ENCODE measurements at places on chromosomes 2 and 18. TPM values are rescaled to one million over a fixed set of nuclear protein-coding genes. Genes with fewer than 3 reads are reported as not detected.
A peak's percentile ranks its signal among the peaks of the same experiment; 100 is the strongest.

MBD5 gene
- total RNA-seq = 51.1 TPM

RFTN2 gene
- 20.6 TPM for total RNA-seq

C2orf15 gene
- 0.23 TPM for total RNA-seq

AMER3 gene
- 1.4 TPM for total RNA-seq

CHST9 gene
- total RNA-seq = 0.49 TPM

TUBA3E gene
- total RNA-seq = not detected

SH2D6 gene
- total RNA-seq = 0.34 TPM

- H3K27ac ChIP-seq = no peak overlapping the region
- H3K4me1 ChIP-seq = peaks cover 2% of the 10 kb centered on the region
- DNase-seq = no peak
- no peaks in the 10 kb centered on the region for H3K27me3 ChIP-seq
- H3K4me3 ChIP-seq = no peak overlapping the region
Observed at GRCh38 chr2:47134386-47135090, 20.6 kb downstream of the STPG4 start.

DNA sequence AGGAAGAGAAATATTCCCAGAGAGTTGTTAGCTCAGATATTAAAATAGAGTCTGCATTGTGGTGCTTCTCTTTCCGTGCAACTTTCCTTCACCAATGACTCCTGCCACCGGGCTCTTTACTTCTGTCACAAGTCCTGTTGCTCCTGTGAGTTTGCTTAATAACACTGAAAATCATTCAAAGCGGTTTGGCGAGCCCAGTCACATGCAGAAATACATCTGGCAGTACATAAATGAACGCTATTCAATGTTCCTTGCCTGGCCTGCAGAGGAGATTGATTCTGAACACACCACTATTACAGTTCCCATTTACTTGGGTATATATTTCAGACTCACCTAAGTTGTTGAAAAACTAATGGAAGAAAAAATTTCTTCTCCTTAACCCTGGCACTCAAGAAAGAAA lies 276.6 kb downstream of the ZNF521 start:
- peak overlapping the region; percentile 8 for H3K4me3 ChIP-seq
- no peak overlapping the region for H3K27ac ChIP-seq
- DNase-seq = no peak
- H3K36me3 ChIP-seq = peaks cover 4% of the 10 kb centered on the region
- peaks cover 90% of the 10 kb centered on the region for H3K4me1 ChIP-seq
- H3K27me3 ChIP-seq = no peaks in the 10 kb centered on the region

DNA sequence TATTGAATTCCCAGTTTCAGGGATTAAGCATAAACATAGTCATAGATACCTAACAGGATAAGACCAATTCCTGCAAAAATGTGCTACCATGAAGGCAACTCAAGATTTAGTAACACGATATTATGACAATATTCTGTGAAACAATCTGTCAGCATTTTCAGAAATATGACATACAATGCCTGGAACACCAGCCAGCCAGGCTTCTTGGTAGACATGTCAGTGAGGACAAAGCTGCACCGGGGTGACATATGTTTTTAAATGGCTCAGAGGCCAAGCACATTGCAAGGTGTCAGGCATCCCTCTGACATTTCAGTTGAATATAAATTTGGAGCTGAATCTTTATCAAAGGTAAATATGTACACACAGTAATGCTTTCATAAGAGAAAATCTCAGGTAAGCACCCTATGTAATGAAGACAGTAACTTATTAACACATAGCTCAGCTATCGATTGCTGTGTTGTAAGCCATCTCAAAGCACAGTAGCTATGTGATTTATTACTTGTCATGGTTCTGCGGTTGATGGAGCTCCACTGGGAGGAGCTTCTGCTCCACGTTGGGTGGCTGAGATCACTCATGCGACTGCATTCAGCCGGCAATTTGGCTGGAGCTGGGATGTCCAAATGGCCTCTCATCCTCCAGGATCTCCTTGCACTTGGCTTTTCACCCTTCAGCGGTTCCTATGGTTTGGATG lies 31.9 kb upstream of the EML6 start:
- H3K36me3 ChIP-seq = no peaks in the 10 kb centered on the region
- no peak overlapping the region for H3K4me3 ChIP-seq
- no peaks in the 10 kb centered on the region for H3K27me3 ChIP-seq
- H3K4me1 ChIP-seq = no peaks in the 10 kb centered on the region

- DNase-seq = no peak
- no peak overlapping the region for H3K27ac ChIP-seq
- H3K27me3 ChIP-seq = no peaks in the 10 kb centered on the region
- H3K4me3 ChIP-seq = no peak overlapping the region
- peaks cover 17% of the 10 kb centered on the region for H3K36me3 ChIP-seq
Observed at GRCh38 chr2:238811759-238812158, 36.1 kb upstream of the TWIST2 start.

- H3K4me3 ChIP-seq = peak overlapping the region; percentile 52
- no peak for DNase-seq
- H3K36me3 ChIP-seq = no peaks in the 10 kb centered on the region
- H3K4me1 ChIP-seq = peaks cover 52% of the 10 kb centered on the region
- no peak overlapping the region for H3K27ac ChIP-seq
Observed at GRCh38 chr2:64727843-64728463, 74.2 kb upstream of the SERTAD2 start.

DNA sequence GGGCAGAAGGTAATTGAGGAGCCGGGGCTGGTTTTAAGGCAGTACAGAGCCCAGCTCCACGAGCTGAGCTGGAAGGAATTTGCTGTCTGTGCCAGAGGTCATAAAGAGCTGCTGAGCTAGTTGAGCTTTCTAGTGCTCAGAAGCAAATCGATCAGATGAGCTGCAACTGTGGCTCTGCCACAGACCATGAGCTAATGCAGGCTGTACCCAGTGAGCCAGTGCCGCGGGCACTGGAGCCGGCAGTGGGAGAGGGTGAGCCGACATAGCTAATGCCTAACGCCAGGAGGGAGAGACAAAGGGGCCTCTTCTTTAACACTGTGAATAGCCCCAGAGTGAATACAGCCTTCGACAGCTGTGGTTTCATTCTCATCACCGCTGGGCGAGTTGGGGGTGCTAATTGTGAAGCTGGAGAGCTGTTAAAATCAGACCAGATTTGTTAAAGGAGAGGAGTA lies 410.1 kb upstream of the TCF4 start:
- H3K27me3 ChIP-seq = no peaks in the 10 kb centered on the region
- peak overlapping the region; percentile 99 for H3K27ac ChIP-seq
- peak; percentile 41 for DNase-seq
- peaks cover 55% of the 10 kb centered on the region for H3K4me1 ChIP-seq
- H3K36me3 ChIP-seq = peaks cover 2% of the 10 kb centered on the region
- H3K4me3 ChIP-seq = peak overlapping the region; percentile 79

DNA sequence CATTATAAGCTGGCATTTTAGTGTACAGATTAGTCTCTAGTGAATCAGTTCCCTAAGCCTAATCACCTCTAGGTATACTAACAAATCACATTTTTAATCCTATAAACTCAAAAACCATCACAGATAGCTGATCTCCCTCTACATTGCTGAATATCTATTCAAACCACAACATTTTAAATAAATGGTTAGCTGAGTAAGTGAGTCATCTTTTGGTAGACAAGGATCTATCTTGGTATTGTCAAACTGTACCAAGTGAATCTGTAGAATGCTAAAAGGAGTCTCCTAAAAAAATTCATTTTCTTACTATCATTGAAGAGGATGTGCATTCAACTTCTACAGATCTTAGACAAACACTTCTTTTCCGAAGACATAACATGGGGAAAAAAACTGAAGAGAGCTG lies 40.7 kb downstream of the INO80D start:
- H3K36me3 ChIP-seq = peaks cover 21% of the 10 kb centered on the region
- H3K27me3 ChIP-seq = no peaks in the 10 kb centered on the region
- no peak overlapping the region for H3K4me3 ChIP-seq
- H3K4me1 ChIP-seq = peaks cover 3% of the 10 kb centered on the region
- H3K27ac ChIP-seq = no peak overlapping the region

DNA sequence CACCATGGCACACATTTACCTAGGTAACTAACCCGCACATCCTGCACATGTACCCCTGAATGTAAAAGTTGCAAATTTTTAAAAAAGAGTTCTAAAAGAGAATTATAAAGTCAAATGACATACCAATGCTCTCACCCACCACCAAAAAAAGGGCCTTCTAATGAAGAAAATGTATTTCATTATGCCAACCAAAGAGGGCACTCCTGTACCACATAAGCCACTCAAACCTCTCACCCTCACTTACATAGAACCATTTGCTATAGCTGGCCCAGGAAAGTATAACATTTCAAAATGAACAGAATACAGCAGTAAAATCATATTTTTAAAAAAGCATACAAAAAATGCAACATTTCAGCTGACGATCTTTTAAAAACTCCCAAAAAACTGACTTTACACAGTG lies 241.5 kb upstream of the PKDCC start:
- DNase-seq = no peak
- no peaks in the 10 kb centered on the region for H3K36me3 ChIP-seq
- H3K4me1 ChIP-seq = no peaks in the 10 kb centered on the region
- H3K4me3 ChIP-seq = no peak overlapping the region
- no peak overlapping the region for H3K27ac ChIP-seq
- H3K27me3 ChIP-seq = peaks cover 27% of the 10 kb centered on the region

GRCh38 chr2:48045613-48046012 lies 139.3 kb upstream of the FBXO11 start:
- no peak overlapping the region for H3K4me3 ChIP-seq
- H3K27ac ChIP-seq = no peak overlapping the region
- no peaks in the 10 kb centered on the region for H3K27me3 ChIP-seq
- no peak for DNase-seq

DNA sequence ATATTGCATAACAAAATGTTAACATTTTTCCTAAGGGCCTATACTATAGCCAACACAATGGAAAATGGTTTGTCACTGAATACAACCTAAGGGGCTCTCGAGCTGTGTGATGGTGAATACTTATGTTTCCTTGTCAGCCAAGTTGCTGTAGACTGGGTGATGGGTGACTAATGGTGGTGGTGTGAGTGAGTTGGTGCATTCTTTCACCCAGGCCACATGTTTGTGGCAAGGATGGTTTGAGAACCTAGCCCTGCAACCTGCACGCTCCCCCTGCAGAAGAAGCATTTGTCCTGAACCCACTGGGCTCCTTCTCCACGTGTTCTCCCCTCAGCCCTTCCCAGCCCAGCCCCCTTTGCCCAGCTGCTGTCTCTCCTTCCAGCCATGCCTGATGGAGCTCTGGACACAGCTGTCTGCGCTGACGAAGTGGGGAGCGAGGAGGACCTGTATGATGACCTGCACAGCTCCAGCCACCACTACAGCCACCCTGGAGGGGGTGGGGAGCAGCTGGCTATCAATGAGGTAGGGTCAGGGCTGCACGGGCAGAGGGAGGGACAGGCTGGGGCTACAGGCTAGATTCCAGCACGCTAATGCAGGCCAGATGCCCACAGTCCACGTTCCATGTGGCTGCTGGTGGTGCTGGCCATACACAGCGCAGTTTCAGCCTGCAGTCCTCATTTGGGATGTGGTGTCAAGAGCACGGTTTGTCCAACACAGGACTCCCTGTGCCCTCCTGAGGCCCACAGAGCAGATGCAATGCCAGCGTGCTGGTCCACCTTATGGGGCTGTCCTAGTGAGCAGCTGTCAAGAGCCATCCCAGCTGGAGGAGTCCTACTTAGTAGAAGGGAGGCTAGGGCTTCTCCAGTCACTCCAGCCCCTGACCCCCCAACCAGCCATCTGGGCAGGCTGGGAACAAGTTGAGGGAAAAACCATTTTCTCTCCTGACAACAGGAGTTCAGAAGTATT lies 65.4 kb downstream of the FAM168B start:
- DNase-seq = no peak
- H3K27me3 ChIP-seq = no peaks in the 10 kb centered on the region
- no peak overlapping the region for H3K4me3 ChIP-seq
- H3K36me3 ChIP-seq = peaks cover 8% of the 10 kb centered on the region
- H3K4me1 ChIP-seq = no peaks in the 10 kb centered on the region
- no peak overlapping the region for H3K27ac ChIP-seq

DNA sequence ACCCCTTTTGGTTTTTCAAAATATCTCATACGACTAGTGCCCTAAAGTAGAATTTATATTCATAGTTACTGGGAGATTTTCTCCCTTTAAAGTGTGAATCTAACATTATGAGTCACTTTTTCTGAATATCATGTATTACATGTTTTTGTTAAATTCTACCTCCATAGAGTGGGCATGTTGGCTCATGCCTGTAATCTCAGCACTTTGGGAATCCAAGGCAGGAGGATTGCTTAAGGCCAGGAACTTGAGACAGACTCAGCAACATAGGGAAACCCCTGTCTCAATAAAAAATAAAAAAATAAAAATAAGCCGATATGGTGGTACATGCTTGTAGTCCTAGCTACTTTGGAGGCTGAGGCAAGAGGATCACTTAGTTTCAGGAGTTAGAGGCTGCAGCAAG lies 45.3 kb upstream of the UNC80 start:
- H3K4me1 ChIP-seq = no peaks in the 10 kb centered on the region
- H3K27ac ChIP-seq = no peak overlapping the region
- H3K36me3 ChIP-seq = peaks cover 27% of the 10 kb centered on the region
- no peak for DNase-seq
- H3K27me3 ChIP-seq = no peaks in the 10 kb centered on the region

GRCh38 chr18:71995904-71996465 lies 548.2 kb downstream of the CBLN2 start:
- no peak for DNase-seq
- no peaks in the 10 kb centered on the region for H3K4me1 ChIP-seq
- no peaks in the 10 kb centered on the region for H3K36me3 ChIP-seq
- no peak overlapping the region for H3K27ac ChIP-seq

DNA sequence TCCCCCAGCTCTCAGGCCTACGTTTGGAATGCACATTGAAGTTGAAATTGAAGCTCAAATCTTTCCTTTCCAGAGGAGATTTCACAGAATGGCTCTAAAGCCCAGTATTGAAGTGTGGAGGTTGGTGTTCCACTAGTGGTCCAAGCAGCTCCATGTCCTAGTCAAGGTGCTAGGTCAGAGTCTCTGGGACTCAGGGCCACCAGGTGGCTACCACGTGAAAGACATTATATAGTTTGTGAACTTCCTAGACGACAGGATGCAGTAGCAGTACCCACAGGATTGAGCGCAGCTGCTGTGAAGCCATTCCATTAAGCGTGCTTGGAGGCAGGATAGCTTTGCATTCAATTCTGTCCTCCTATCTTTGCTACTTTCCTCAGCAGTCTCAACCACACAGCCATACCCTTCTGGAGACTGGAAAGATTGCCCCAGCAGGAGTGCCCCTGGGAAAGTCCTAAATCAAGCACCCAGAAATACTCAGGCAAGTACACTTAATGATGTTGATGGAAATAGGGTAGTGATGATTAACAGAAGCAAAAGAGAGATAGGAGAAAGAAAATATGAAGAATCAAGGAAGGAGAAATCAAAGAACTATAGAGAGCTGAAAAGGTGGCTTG lies 4.7 kb upstream of the TGFA start:
- no peaks in the 10 kb centered on the region for H3K36me3 ChIP-seq
- H3K4me3 ChIP-seq = no peak overlapping the region
- no peak for DNase-seq

GRCh38 chr2:199160081-199160480 lies 297.7 kb downstream of the SATB2 start:
- DNase-seq = no peak
- no peaks in the 10 kb centered on the region for H3K4me1 ChIP-seq
- peaks cover 2% of the 10 kb centered on the region for H3K36me3 ChIP-seq
- peaks cover 4% of the 10 kb centered on the region for H3K27me3 ChIP-seq

- H3K27ac ChIP-seq = no peak overlapping the region
- H3K36me3 ChIP-seq = no peaks in the 10 kb centered on the region
- peaks cover 15% of the 10 kb centered on the region for H3K4me1 ChIP-seq
- no peak for DNase-seq
Observed at GRCh38 chr2:217614498-217614897, 388.3 kb downstream of the TNS1 start.

Data from neural crest cell (in vitro differentiated cells).